Vagina (tissue), 2 donors: ENCODE measurements at places on chromosomes 11 and 22. TPM values are rescaled to one million over a fixed set of nuclear protein-coding genes. Genes with fewer than 3 reads are reported as not detected.

DNA sequence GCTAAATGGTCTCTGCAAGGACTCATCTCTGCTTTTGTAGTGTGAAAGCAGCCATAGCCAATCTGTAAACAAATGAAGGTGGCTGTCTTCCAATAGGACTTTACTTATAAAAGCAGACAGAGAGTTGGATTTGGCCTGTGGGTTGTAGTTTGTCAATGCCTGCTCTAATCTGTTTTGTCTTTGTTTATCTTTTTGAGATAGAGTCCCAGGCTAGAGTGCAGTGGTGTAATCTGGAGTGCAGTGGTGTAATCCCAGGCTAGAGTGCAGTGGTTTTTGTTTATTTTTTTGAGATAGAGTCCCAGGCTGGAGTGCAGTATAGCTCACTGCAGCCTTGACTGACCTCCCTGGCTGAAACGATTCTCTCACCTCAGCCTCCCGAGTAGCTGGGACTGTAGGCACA lies 8.6 kb downstream of the PPP6R3 start:
- no peak for DNase-seq

Gene NECTIN1
- 58.2 TPM for total RNA-seq

Gene TRMT112
- 195 TPM for total RNA-seq

DNA sequence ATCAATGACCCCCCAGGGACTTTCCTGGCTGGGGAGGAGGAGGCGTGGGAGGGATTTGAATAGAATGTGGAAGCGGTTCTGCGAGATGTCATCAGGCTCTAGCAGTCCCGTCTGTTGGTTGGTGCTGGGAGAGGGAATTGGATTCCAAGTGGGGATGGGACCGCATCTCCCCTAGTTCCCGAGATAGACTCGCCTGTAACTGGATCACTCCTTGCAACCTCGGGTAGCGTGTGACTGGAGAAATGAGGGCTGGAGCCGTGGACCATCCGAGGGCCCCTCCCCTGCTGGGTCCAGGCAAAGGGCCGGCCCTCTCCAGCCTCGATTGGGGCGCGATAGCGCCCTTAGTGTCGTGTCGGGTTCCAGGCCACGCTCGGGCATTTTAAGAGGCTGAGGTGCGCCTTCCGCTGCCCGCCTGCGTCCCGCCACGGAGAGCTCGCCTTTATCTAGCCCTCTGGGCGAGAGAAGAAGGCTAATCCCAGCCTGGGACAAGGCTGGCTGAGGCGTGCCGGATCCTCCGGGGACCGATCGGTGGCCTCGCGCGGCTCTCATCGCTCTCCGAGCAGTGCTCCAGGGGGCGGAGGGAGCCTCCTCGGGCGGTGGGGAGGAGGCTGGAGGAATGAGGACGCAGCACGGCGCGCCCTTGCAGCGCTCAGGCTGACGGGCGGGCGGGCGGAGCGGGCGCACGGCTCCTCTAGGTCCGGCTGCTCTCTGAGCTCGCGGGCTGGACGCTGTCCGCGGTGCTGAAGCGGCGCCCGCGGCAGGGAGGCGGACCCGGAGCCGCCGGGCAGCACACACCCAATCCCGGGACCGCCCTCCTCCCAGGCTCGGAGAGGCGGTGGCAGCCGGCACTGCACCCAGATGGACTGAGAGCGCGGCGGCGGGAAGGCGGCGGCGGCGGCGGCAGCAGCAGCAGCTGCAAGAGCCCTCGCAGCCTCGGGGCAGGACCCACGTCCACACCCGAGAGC lies 107.8 kb downstream of the OSBP2 start:
- no peak for DNase-seq

Gene TMPRSS13
- total RNA-seq, result 9.6 TPM

Gene TCN2
- total RNA-seq, result 20.4 TPM

DNA sequence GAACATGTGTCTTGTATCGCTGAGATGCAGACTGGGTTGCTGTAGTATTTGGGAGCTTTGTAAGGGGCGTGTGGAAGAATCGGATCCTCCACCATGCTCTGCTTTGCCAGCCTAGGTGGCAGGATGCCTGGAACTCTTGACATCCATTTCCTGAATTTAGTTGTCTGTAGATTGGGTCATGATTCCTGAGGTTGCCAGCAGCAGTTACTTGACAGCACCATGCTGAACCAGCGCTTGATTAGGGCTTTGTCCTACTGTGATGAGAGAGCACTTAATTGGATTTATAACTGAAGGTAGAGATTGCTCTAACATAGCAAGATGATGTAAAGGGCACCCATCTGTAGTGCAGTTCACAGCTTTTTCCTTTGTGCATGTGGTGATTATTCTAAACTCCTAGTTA lies 75.6 kb upstream of the HORMAD2 start:
- DNase-seq, result no peak

Gene MS4A15
- not detected for total RNA-seq

DNA sequence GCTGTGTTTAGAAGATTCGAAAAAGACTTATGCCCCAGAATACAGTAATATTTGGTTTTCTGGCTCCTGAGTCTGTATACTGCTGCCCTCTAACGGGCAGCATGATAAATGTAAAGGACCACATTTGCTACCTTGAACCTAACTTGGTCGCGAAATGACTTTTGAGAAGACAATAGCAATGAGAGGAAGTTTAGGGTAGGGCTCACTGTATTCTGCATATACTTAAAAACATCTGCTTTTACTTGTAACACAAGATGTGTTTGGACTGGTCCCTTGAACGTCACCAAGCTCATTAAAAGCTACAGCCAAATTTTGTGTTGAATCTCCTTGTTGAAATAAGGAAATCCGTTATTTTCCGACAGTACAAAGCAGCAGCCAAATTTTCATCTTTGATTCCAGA lies 309.1 kb downstream of the SWAP70 start:
- DNase-seq, result no peak

DNA sequence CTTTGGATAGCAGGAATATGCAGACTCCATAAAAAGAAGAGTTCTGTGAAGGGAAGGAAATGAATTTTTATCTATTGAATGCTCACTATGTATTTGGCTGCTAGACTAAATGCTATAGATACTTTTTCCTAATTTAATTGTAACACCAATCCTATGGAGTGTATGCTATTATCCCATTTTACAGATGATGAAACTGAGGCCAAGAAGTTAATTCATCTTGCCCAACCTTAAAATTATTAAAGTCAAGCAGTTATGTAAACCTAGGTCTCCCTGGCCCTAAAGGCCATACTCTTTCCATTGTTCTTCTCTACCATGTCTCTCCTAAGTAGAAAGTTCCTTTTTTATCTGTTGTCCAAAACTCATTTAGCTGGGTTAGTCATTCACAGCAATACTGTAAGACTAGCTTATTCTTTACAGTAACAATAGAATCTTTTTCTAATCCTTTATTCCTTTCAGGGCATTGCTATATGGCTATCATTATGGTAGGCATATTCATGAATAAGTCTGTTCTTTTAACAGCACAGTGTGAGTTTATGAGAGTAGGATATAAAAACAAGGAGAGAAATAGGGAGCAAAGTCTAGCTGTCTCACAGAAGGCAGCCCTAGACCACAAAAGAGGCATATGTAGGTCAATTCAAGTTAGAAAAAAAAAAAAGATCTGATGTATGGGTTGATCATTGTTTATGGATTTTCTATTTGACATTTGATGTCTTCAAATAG lies 50.5 kb downstream of the MAML2 start:
- no peak for DNase-seq

DNA sequence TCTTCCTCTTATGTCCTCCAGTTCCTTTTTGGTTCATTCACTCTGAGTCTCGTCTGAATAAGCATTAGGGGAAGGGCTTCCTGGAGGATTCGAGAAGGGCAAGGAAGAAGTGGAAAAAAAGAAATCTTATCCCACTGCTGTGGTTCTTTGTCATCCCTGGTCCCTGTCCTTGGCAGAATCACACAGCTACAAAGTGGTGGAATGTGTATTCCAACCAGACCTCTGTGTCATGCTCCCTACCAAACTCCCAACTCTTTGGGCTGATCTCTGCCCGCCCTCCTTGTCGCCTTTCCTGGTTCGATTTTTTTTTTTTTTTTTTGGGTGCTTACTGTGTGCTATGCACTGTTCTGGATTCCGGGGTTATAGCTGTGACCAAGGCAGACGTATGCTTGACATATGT lies 61.0 kb downstream of the TEAD1 start:
- no peak for DNase-seq

- no peak for DNase-seq
Observed at GRCh38 chr11:123905826-123906225, 3.9 kb downstream of the OR8D4 start.

DNA sequence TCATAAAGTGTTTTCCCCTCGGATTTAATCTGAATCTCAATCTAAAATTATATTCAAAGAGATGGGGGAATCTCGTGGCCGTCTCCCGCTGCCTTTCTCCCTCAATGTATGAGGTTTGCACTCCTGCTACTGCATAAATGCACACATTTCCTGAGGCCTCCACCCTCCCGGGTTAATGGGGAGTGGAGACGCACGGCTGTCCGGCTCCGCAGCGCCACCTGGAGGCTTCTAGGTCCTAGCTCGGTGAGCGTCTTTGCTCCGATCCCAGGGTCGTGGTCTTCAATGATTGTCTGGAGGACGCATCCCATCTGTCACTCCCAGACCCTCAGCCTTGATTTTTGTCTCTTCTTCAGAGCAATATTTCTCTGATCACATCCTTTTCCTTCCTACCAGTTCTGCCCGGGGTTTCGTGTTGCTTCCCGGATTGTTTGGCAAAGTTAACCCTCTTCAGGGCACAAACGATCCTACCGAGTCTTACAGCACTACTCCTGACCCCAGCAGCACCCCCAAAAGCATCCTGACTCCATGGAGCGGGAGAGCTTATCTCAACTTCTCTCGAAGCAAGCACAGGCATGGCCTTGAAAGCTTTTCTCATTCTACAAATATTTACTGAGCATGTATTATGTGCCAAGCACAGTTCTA lies at the start of gene LMO1:
TSS of gene LMO1 (minus strand) at position 110 of the 642 bp plus-strand sequence. CDS start 516 bp downstream, outside the sequence.
- no peak for DNase-seq

- DNase-seq, result no peak
Observed at GRCh38 chr11:110966131-110966530, 253.9 kb upstream of the ARHGAP20 start.

GRCh38 chr22:38214302-38215056 lies 12.7 kb downstream of the MAFF start:
- no peak for DNase-seq

DNA sequence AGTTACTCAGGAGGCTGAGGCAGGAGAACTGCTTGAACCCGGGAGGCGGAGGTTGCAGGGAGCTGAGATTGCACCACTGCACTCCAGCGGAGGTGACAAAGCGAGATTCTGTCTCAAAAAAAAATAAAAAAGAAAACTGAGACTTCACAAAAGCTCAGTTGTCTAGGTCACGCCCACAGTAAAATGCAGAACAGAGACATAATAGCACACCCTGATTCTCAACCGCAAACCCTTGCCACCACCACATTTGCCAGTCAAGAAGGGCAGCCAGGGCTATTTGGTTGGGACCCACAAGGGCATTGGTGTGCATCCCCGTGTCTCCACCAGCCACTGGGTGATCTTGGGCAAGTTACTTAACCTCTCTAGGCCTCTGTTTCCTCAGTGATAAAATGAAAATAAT lies 25.4 kb downstream of the CREB3L1 start:
- DNase-seq, result no peak

GRCh38 chr11:92071660-92072059 lies 153.0 kb upstream of the FAT3 start:
- no peak for DNase-seq

- DNase-seq, result no peak
Observed at GRCh38 chr11:64510759-64511158, 80.3 kb upstream of the SLC22A12 start.
